ENCODE measurements at places on chromosomes 5 and 9.

GRCh38 chr5:170337045-170337733 lies 39.6 kb upstream of the LCP2 start:
- DNase-seq = no peak

GRCh38 chr5:74044936-74045335 lies 418.9 kb downstream of the ARHGEF28 start:
- DNase-seq = no peak

- no peak for DNase-seq
Measured at GRCh38 chr5:124921694-124922093, 175.3 kb upstream of the ZNF608 start.

DNA sequence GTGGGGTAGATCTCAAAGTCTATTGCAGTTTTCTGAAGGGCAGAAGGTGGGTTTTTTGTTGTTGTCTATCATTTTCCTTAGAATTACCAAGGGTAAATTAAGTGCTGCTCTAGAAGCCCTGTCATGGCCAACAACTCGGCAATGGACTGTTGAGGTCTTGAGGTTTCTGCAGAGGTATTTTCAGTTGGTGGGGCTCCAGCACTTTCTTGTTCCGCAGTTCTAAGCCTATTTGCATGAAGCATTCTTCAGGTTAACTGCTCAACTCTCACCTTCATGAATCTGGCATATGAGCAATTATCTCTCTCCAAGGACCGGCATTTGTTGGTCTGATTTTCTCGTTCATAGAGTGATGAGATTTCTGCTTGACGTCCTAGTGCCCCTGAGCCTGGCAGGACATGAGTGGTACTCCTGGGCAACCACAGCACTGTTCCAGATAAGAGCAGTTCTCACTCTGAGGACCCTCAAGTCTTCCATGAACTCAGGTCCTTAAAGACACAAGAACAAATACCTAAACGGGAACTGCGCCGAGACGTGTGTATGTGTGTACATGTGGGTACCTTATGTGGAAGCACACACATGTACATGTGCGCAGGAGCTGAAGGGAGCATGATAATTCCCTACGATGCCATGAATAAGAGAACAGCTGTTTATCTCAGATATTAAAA lies 544.5 kb downstream of the CSNK1G3 start:
- no peak for DNase-seq

DNA sequence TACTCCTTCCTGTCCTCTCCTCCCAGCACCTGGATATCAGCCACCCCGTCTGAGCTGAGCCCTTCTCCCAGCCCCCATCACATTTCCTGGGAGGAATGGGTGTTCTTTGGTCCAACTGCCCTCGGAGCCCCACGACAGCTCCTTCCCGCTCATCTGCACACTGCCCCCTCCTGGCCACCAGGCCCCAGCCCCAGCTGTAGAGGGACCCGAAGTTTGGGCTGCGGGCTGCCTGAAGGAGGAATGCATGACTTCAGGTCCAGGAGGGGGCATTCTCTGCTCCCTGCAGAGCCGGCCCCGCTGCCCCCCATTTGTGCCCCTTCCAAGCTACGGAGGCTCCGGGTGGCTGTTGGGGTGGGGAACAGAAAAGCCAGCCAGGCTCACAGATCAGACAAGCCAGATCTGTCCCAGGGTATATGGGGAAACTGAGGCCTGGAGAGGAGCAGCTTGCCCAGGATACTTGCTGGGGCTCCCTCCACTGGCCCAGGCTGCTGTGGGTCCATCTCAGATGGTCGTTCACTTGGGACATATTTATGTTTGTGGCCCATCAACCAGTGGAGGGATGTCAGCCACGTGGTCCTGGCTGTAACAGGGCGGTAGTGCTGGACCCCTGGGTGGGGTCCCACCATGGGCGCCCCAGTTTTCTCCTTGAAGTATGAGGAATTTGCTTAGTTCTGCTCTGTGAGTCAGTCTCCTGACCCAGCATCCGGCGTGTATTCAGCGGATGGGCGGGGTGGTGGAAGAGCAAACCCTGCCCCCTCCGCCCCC lies 33.1 kb downstream of the DAB2IP start:
- DNase-seq = peak; percentile 35

- no peak for DNase-seq
Measured at GRCh38 chr9:70392850-70393249, 21.6 kb downstream of the KLF9 start.

- DNase-seq = no peak
Measured at GRCh38 chr5:13695076-13695712, 249.3 kb downstream of the DNAH5 start.

DNA sequence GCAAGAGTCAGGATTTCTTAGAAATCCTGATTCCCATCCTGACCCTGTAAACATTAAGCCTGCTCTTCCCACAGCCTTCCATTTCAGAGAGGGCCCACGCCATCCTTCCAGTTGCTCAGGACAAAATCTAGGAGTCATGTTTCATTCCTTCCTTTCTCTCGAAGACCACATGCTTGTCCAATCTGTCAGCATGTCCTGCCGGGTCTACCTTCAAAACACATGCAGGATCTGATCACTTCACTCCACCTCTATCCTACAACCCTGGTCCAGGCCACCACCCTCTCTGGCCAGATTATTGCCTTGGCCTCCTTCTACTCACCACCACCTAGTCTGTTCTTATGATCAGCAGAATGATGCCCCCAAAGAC lies 79.8 kb downstream of the C5orf15 start:
- DNase-seq = no peak

DNA sequence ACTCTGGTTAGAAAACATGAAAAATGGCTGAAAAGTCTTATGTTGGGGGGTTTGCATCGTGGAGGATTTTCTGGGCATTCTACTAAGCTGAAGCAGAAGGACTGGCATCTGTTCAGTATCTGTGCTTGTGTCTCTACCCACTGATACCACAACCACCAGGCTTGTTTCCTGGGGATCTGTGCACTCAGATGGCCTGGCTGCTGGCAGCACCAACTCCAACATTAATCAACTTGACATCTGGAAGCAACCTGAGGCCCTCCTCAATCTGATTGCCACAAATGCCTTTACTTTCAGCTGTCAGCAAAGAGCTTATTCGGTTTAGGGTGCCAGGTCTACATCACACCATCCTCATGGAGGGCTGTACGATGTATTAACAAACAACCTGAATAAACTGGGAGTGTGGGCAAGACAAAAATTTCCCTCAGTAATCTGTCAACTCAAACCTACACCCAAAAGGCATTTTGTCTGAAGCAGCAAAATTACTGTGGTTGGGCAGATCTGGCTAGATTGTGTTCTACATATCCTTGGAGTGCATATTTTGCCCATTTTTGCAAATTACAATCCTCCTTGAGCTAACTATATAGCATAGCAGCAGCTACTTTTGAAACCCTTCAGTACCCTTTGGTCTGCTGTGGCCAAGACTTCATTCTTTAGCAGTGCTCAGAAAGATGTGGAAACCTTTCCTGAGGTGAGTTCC lies 74.6 kb downstream of the FOXD1 start:
- peak; percentile 51 for DNase-seq

DNA sequence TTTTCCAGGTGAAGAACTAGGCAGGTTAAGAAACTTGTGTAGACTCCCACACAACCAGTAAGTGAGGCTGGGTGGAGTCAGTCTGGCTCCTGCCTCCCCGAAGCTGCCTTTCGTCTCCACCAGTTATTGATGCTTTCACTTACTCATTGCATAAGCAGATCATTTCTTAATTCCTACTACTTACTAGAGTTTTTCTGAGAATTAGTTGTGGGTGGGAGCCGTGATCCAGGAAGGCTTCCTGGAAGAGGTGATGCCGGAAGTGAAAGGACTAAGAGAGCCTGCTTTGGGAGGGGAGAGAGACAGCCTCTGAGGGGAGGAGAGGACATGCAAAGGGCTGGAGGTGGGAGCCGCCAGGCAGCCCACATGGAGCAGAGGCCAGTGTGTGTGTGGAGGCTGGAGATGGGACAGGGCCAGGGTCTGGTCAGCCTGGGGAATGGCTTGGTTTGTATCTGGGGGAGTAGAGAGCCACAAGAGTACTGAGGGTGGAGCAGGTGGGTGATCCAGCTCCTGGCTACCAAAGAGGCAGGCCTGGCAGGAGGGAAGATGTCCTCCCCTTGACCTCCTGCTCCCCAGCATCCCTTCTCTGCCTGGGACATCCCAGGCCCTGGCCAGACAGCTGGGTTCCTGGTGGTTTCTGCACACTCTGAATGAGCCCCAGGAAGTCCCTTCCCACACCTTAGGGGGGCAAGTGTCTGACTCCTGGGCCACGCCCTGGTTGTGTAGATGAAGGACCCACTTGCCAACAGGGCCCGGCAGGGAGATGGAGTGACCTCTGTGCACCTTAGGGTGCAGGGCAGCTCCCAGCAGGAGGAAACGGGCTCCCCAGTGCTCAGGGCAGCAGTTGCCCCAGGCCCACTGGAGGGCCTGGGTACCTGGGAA lies 12.2 kb upstream of the CARD19 start:
- no peak for DNase-seq

DNA sequence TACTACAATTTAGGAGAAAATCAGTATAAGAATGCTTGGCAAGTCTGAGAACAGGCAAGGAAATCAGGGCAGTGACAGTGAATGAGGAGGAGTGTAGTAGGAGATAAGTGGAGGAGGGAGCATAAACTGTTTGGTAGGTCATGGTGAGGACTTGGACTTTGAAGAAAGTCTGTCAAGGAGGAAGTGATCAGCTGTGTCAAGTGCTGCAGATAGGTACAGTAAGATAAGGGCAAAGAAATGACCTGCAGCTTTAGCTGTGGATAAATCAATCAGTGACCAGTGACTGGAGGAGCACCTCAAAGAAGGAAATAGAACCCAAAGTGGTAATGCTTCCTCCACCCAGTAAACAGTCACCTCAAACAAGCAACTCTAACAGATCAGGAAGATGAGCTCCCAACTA lies 106.3 kb downstream of the RAPGEF6 start:
- no peak for DNase-seq
